ENCODE measurements at places on chromosomes 2 and 18.

GRCh38 chr2:129849559-129850160 is 129.8 kb upstream of the RAB6C start:
- DNase-seq: peak; percentile 33

GRCh38 chr18:31241900-31242409 is 76.0 kb upstream of the DSG1 start:
- peak; percentile 64 for DNase-seq

GRCh38 chr2:39996653-39997080 is 217.6 kb upstream of the THUMPD2 start:
- no peak for DNase-seq

DNA sequence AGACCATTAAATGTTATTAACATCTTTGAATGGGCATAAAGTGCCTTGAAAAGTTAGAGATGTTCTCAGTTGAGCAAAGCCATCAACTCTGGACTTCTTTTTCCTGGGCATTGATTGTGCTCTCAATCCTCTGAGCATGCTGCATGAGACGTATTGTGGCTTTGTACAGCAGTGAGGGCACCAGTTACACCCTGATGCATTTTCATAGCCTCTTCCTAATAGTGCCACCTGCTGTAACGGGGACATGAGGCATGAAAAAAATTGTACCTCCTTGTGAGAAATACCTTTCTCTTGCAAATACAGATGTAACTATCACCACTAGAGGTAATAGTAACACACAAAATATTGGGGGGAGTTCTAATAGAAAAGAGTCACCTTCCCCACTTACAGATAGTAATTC is 697.5 kb downstream of the TMEM182 start:
- peak; percentile 22 for DNase-seq

DNA sequence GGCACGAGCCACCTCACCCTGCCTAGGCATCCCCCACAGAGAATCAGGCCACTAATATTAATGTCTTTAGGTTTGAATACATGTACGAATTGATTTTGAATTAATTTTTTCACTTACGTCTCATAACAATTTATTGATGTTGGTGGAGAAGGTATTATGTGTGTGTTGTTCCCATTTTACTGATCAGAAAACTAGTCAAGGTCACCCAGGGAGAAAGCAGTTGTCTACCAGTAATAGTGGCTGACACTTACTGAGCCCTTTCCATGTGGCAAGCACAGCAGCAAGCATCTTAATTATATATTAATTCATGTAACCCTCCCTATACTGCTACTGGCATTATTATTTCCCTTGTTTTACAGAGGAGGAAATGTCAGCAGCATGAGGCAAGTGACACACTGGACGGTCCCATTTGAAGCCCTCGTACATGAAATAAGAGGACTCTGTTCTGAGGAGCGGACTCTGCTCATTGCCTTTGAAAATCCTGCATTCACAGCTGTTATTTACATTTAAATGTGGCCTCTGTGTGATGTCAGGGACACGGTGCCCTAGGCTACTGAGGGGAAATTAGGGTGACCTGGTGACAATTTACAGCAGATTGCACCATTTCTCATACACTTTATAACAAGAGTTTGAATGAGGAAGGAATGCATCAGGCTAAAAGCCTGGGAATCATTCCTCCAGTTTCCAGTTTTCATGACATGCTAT is 30.9 kb upstream of the KCNE4 start:
- no peak for DNase-seq

GRCh38 chr2:120794716-120795115 is 59.0 kb downstream of the GLI2 start:
- no peak for DNase-seq

- no peak for DNase-seq
Measured at GRCh38 chr2:212592695-212593094, 54.1 kb upstream of the ERBB4 start.

GRCh38 chr2:63613391-63613901 is 24.7 kb downstream of the MDH1 start:
- no peak for DNase-seq

- DNase-seq: no peak
Measured at GRCh38 chr2:158936978-158937377, 31.5 kb upstream of the TANC1 start.

DNA sequence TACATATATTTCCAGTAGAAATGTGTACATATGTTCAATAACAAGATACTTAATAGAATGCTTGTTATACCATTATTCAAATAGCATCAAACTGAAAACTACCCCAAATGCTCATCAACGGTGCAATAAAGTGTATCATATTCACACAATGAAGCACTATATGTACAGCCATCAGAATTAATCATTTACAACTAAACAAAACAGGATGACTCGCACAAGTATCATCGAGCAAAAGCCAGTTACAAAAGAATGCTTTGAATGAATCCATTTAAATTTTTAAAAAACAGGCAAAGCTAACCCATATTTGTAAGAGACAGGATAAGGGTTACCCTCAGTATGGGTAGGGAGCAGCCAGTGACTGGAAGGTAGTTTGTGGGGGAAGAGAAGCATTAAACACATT is 132.8 kb upstream of the PDE1A start:
- no peak for DNase-seq

DNA sequence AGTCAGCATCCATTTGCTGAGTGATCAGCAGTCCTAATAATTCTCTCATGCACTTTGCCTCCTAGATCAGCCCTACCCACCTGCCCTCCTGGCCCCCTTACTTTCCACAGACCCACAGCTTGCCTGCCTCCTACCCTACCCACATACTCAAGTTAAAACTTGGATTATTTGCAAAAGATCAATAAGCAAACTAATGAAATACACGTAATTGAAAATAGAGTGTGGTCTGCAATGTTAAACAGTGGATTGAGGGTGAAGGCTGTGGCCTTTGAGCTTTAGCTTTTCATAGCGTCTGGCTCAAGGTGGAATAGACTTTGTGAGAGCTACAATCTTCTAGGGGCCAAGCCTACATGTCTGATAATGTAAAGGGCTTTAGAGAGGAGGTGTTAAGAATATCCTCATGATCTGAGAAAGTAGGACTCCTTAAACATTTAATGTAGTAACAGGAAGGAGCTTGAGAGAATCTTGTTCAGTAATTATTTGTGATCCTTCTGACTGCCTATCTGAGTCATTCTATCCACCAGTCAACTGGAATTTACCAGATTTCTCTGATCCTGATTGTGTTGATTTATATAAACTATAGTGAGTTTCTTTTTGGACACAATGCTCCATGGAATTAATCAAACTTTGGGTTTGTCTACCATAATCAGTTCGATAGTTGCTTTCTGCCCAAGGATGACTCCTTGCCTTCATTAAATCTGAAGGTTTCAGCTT is 310.0 kb downstream of the HRH4 start:
- DNase-seq: no peak

GRCh38 chr2:191950132-191950874 is 103.4 kb upstream of the CAVIN2 start:
- DNase-seq: no peak

DNA sequence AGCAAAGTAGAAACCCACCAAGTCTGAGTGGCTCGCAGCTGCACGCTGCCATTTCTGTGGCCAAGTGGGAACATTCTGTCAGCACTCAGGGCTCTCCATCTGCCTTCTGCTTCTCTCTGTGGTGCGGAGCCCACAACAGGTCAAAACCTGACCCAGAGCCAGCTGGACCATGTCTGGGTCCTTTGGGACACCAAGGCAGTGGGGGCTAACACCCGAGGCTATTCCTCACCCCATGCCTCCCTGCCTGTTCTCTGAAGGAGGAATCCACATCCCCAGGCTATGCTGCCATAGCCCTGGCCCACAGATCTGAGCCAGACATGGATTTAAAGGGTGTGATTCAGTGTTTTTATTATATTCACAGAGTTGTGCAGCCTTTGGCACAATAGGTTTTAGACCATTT is 86.4 kb downstream of the SNTG2 start:
- no peak for DNase-seq

Measured in D341Med (cell line).